Sigmoid colon (tissue), 7 donors: ENCODE measurements at places on chromosomes 5 and 9. TPM values are rescaled to one million over a fixed set of nuclear protein-coding genes. Genes with fewer than 3 reads are reported as not detected.
A peak's percentile ranks its signal among the peaks of the same experiment; 100 is the strongest.

The TAS2R1 gene
- total RNA-seq: not detected

The PCDHB2 gene
- total RNA-seq: 2.2 TPM

- H3K27ac ChIP-seq: no peak overlapping the region
- no peak overlapping the region for H3K4me3 ChIP-seq
- H3K4me1 ChIP-seq: no peaks in the 10 kb centered on the region
- no peaks in the 10 kb centered on the region for H3K36me3 ChIP-seq
Observed at GRCh38 chr9:22079873-22080341, 70.8 kb upstream of the CDKN2B start.

DNA sequence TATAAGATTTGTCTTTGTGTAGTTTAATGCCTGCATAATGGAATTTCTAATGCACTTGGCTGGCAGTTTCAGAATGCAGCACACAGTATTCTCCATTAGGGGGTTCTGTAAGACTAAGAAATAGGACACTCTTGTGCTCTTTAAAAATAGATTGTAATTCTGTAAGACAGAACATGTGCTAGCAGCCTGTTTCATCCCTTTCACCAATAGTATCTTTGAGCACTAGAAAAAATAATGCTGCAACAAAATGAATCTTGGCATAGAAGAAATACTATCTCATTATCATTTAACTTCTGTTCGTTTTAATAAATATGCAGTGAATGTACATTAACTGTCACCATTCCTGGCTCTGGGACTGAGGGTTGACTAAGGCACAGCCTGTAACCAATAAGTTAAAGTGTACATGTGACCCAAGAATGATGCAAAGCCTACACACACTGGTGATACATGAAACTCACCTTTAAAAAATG, 23.8 kb upstream of the ZNF622 start:
- DNase-seq: no peak
- no peaks in the 10 kb centered on the region for H3K36me3 ChIP-seq
- H3K27ac ChIP-seq: no peak overlapping the region
- no peaks in the 10 kb centered on the region for H3K27me3 ChIP-seq

The IFT74 gene
- 22.5 TPM for total RNA-seq

GRCh38 chr5:139696167-139696893, 48.2 kb downstream of the CXXC5 start:
- peak; percentile 63 for DNase-seq
- no peaks in the 10 kb centered on the region for H3K36me3 ChIP-seq
- peak overlapping the region; percentile 57 for H3K4me3 ChIP-seq

GRCh38 chr5:72477644-72478043, 29.6 kb downstream of the ZNF366 start:
- DNase-seq: no peak
- H3K27ac ChIP-seq: no peak overlapping the region
- no peak overlapping the region for H3K4me3 ChIP-seq
- no peaks in the 10 kb centered on the region for H3K36me3 ChIP-seq
- H3K27me3 ChIP-seq: no peaks in the 10 kb centered on the region
- peaks cover 6% of the 10 kb centered on the region for H3K4me1 ChIP-seq

DNA sequence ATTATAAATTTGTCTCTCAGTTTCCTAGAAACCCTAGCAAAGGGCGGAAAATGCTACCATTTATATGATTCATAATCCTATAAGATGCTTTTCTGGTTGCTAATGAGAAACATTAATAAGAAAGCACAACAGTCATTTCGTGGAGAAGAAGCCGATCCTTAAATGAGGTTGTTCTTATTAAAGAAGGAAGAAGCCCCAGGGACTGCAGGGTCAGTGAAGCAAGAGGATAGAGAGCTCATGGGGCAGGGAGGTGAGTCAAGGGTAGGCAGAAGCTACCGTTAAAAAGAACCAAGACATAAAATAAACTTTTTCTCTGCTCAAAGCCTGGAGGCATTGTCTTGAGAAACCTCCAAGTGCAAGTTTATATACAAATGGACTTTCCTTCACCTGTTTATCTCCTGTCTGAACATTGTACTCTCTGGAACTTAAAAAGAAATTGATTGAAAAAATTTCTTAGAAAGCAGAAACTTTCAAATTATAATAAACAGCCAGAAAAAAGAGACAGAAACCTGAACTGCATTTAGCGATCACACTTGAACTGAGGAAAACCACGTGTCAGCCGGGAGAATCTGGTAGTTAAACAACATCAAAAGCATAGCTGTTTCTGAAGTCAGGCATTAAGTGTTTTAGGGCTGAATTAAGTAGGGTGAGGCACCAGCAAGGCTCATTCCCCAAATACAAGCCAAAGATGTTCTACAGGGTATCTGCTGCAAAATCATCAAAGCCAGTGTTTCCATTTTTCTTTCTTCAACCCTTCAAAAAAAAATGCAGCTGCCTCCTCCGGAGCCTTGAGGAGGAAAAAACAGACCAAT, 21.9 kb downstream of the HTR4 start:
- H3K27me3 ChIP-seq: no peaks in the 10 kb centered on the region
- peaks cover 25% of the 10 kb centered on the region for H3K4me1 ChIP-seq
- no peaks in the 10 kb centered on the region for H3K36me3 ChIP-seq
- DNase-seq: no peak
- H3K4me3 ChIP-seq: no peak overlapping the region
